ENCODE measurements at places on chromosomes 4 and X. TPM values are rescaled to one million over a fixed set of nuclear protein-coding genes. Genes with fewer than 3 reads are reported as not detected.

HPGD gene
- 3.6 TPM for total RNA-seq

DNA sequence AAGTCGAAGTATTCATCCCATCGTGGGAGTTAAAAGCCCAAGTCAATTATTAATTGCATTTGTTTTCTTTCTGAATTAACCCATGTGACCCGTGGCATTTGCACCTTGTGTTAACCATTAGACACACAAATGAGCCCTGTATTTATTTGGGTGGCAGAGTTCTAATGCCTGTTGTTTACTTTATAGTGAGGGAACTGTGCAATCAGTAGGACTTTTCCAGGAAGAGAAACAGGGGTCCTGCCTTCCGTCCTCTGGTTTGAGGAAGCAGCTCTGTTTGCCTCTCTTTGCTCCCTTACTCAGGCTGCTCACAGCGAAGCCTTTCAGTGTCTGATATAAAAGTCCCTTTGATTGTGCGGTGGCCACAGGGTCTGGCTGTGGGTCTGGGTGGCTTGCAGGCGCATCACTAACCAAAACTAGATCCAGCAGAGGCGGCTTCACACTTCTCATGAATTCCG lies 263.6 kb downstream of the PTTG2 start:
- no peak for DNase-seq

DNA sequence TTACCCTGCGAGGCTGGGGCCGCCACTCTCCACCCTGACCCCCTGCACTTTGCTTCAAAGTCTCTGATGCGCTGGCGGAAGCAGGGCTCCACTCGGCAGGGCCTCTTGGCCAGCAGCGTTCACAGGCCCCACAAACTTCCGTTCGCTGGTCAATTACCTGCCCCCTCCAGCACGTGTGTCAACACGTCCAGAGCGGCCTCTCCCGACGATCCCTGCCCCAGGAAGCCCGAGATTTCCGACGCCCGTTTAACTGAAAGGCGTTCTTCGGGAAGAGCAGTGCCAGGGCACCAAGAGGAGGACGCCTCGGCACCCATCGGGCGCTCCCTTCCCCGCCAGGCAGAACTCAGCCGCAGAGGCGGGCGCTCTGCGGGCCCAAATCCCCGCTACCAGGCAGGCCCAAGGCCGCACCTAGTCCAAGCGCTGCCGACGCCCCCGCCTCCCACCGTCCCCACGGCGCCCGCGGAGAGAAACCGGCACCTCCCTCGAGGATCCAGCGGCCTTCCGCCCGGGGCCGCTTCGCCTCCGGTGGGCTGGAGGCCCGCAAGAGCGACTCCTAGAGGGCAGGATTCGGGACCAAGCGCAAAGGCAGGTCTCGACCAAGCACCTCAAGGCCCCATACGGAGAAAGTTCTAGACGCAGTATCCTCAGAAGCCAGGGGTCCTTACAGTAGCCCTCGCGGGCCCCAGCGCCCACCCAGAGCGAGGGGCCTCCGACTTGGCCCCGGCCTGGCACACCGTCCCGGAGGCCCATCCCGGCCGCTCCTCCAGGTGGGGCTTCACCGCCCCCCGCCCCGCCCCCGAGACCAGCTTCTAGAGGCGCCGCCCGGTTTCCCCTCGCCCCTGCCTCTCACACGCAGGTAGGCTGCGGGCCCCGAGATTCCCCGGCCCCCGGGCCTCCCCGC lies 586 bp downstream of the BCAP31 start:
- peak; percentile 38 for DNase-seq

HERC5 gene
- 17.1 TPM for total RNA-seq

DNA sequence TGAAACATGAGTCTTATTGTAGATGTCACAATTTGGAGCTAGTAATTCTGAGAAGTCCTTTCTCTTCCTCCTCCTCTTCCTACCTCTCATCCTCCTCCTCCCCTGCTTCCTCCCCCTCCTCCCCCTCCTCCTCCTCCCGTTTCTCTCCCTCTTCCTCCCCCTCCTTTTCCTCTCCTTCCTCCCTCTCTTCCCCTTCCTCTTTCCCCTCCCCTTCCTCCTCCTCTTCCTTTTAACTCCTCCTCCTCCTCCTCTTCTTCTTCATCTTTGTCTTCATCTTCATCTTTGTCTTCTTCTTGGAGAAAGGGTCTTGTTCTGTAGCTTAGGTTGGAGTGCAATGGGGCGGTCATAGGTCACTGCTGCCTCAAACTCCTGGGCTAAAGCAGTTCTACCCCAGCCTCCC lies 161.8 kb downstream of the PCDH7 start:
- DNase-seq = no peak

FSTL5 gene
- 0.55 TPM for total RNA-seq

HGFAC gene
- 0.76 TPM for total RNA-seq

DNA sequence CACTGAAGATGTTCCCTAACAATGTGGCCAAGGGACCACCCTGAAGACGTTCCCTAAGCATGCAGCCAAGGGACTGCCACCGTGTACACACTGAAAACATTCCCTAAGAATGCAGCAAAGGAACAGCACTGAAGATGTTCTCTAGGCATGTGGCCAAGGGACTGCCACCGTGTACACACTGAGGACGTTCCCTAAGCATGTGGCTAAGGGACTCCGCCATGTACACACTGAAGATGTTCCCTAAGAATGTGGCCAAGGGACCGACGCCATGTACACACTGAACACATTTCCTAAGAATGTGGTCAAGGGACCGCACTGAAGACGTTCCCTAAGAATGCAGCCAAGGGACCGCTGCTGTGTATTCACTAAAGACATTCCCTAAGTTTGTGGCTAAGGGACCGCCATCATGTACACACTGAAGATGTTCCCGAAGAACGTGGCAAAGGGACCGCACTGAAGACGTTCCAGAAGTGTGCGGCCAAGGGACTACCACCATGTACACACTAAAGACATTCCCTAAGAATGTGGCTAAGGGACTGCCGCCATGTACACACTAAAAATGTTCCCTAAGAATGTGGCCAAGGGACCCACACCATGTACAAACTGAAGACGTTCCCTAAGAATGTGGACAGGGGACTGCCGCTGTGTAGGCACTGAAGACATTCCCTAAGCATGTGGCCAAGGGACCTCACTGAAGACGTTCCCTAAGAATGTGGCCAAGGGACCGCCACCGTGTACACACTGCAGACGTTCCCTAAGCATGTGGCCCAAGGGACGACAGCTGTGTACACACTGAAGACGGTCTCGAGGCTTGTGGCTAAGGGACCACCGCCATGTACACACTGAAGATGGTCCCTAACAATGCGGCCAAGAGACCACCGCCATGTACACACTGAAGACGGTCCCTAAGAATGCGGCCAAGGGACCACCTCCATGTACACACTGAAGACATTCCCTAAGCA lies 54.8 kb downstream of the DHRSX start:
- no peak for DNase-seq

UGT2A1 gene
- total RNA-seq = 0.34 TPM

GRCh38 chrX:147890756-147891155 lies 21.0 kb upstream of the FMR1 start:
- DNase-seq = no peak

Data from WTC11 (cell line).